ENCODE measurements at places on chromosomes 7 and 10. TPM values are rescaled to one million over a fixed set of nuclear protein-coding genes. Genes with fewer than 3 reads are reported as not detected.

GRCh38 chr10:93440591-93441091, 41.5 kb downstream of the MYOF start:
- H3K27ac ChIP-seq: no peak overlapping the region
- H3K4me3 ChIP-seq: no peak overlapping the region
- no peaks in the 10 kb centered on the region for H3K36me3 ChIP-seq
- DNase-seq: no peak
- no peaks in the 10 kb centered on the region for H3K27me3 ChIP-seq
- H3K4me1 ChIP-seq: no peaks in the 10 kb centered on the region

GRCh38 chr10:13751191-13751764, 164.5 kb downstream of the PRPF18 start:
- no peaks in the 10 kb centered on the region for H3K36me3 ChIP-seq
- no peaks in the 10 kb centered on the region for H3K4me1 ChIP-seq
- no peak overlapping the region for H3K4me3 ChIP-seq
- no peak for DNase-seq
- H3K27ac ChIP-seq: no peak overlapping the region

DNA sequence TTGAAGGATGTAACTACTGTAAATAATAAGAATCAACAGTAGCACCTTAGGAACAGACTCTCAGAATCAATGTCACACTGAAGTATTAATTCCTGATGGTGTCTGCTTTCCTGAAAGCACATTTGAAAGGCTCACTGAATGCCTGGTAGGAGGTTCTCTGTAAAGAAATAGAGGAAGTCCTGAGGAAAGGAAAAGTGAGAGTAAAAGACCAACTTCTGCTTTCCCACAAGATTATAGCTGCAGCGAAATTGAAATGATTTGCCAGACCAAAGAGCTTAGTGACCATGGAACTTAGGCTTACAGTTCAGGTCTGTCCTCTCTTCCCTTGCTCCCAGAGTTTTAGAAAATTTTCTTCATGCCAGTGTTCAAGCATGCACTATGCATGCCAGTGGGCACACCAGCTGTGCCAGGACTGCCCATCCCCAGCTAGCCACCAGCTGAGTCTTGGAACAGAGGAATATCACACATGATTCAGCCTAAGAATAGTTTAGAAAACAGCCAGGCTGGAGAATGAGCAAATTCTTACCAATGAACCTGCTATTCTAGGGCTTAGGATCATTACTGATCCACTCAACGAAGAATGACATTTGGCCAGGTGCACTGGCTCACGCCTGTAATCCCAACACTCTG, 123.2 kb downstream of the HERPUD2 start:
- H3K36me3 ChIP-seq: no peaks in the 10 kb centered on the region
- H3K4me3 ChIP-seq: no peak overlapping the region
- peaks cover 8% of the 10 kb centered on the region for H3K27me3 ChIP-seq
- H3K4me1 ChIP-seq: no peaks in the 10 kb centered on the region
- no peak overlapping the region for H3K27ac ChIP-seq
- no peak for DNase-seq

GRCh38 chr7:122013630-122014029, 130.4 kb downstream of the AASS start:
- H3K27ac ChIP-seq: no peak overlapping the region
- H3K4me3 ChIP-seq: no peak overlapping the region
- DNase-seq: no peak
- no peaks in the 10 kb centered on the region for H3K27me3 ChIP-seq

DNA sequence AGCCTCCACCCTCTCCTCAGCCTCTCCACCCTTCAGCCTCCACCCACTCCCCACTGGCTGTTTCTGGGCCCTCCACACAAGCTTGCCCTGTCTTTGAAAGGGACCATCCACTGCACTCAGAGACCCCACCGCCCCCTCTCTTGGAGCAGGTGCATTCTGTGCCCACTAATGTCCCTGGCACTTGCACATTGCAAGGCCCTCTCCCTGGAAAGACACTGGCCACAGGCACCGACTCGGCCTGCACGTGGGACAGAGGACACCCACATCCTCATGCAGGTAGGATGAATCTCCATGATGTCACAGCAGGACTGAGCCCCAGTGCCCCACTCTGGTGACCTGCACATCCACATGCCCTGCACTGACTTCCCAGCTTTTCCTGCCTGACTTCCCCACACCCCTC, 36.8 kb upstream of the EBF3 start:
- H3K4me3 ChIP-seq: no peak overlapping the region
- DNase-seq: no peak
- H3K36me3 ChIP-seq: no peaks in the 10 kb centered on the region
- peaks cover 24% of the 10 kb centered on the region for H3K27me3 ChIP-seq
- no peak overlapping the region for H3K27ac ChIP-seq

LRGUK gene
- total RNA-seq: not detected

TMEM196 gene
- not detected for total RNA-seq
